Occipital lobe (tissue), 3 donors: ENCODE measurements at places on chromosomes 7 and 10. TPM values are rescaled to one million over a fixed set of nuclear protein-coding genes. Genes with fewer than 3 reads are reported as not detected.

DNA sequence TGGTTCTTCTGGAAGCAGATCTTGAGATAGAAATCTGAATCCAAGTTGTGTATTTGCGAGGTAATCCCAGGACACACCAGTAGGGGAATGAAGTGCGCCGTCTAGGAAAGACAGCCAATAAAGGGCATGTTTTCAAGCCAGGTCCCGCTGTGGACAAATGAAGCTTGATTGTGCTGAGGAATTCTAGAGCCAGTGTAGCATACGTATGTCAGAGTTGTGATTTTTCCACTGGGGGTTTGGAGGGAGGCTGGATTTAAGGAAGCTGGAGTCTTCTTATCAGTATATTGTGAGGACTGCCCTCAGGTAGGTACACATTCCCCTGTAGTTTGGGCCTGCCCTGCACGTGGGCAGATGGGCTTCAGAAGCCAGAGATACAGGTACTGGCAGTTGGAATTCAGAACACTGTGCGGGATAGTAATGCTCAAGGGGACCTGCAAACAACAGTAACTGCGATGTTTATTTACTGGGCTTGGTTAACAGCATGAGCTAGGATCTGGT lies 50.9 kb downstream of the GALNT11 start:
- DNase-seq: no peak

CDH23 gene
- 1.2 TPM for total RNA-seq

ERLIN1 gene
- 9.8 TPM for total RNA-seq

- no peak for DNase-seq
These were observed at the start of gene ADAM8 for GRCh38 chr10:133276435-133277201. ADAM8 (minus strand) TSS chr10:133276868; CDS start chr10:133276817, 51 bp downstream.

- DNase-seq: no peak
These were observed 78.3 kb upstream of the LRRC17 start for GRCh38 chr7:102834466-102834865.

DNA sequence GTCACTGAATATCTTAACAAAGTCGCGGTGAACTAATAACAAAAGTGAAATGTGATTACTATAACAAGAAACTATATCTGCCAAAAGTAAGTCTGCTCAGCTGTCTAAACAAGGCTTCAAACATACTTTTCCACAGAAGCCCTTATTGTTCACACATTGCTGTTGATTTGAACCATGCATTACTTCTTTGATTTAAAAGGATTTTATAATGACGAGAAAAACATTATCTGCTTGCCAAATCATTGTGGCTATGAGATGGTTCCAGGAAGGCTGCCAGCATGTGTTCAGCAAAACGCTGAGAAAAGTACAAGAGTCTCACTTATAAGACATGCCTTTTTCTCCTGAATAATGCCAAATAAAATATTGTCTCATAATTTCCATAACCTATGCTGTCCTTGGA lies 24.4 kb downstream of the RNF133 start:
- no peak for DNase-seq

PODXL gene
- total RNA-seq: 11.1 TPM

- DNase-seq: no peak
These were observed 110.2 kb downstream of the TFEC start for GRCh38 chr7:115920367-115920766.

ANXA8L1 gene
- not detected for total RNA-seq

- no peak for DNase-seq
These were observed 112.8 kb upstream of the RAB18 start for GRCh38 chr10:27391325-27391724.

GRCh38 chr7:111029141-111029572 lies 61.8 kb upstream of the LRRN3 start:
- DNase-seq: no peak

WBP1L gene
- total RNA-seq: 31.5 TPM

DNA sequence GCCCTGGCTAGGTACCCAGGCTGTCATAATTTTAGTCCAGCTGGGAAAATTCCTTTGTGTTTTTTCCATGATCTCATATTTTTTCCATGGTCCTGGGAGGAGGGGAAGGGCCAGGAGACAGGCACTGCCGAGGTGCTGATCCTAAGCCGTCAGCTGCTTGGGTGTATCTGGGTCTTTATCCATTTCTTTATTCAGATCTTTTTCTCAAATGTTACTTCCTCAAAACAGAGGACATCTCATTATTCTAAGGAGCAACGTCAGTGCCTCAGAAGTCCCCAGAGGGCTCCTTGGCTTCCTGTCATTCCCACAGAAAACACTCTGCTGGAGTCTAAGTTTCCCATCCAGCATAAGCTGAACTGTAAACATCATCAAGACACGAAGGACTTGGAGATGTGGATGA lies 2.8 kb upstream of the OR6V1 start:
- no peak for DNase-seq

SRGN gene
- total RNA-seq: 24.8 TPM

STOX1 gene
- total RNA-seq: 7.0 TPM

DNA sequence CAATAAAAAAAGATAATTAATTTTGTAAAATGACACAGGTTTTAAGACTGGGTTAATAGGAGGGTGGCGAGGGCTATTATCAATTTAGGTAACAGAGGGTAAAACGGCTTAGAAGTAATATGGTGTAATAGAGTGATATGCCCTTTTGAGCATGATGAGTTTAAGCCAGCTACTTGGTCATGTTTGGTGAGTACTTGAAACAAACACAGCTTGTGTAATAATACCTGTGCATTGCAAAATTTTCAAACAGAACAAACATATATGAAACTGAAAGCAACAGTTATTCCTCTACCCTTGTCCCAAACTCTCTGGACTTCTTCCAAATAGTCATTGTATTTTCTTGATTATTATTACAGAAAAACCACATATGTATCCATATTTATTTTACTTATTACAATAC lies 241.7 kb downstream of the MAGI2 start:
- no peak for DNase-seq

CARD11 gene
- 0.31 TPM for total RNA-seq

DNA sequence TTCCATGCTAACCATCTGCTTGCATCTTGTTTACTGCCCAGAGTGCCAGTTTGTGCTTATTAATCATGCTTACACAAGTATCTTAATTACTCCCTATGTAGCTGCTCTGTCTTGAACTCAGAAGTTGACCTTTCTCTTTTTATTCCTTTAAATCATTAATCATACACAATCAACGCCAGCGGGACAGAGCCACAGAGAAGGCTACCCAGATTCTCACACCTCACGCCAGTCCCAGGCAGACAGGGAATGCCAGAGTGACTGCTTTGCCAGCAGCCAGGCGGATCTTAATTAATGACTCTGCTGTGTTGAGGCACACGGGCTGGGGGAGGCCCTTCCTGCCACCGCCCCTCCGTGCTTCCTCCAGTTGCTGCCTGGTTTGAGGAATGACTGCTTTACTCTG lies 229.4 kb downstream of the LRMDA start:
- DNase-seq: no peak

SPDYE3 gene
- not detected for total RNA-seq

CNPY1 gene
- total RNA-seq: 0.16 TPM

- no peak for DNase-seq
These were observed 35.3 kb downstream of the INPP5F start for GRCh38 chr10:119761106-119761505.

DNA sequence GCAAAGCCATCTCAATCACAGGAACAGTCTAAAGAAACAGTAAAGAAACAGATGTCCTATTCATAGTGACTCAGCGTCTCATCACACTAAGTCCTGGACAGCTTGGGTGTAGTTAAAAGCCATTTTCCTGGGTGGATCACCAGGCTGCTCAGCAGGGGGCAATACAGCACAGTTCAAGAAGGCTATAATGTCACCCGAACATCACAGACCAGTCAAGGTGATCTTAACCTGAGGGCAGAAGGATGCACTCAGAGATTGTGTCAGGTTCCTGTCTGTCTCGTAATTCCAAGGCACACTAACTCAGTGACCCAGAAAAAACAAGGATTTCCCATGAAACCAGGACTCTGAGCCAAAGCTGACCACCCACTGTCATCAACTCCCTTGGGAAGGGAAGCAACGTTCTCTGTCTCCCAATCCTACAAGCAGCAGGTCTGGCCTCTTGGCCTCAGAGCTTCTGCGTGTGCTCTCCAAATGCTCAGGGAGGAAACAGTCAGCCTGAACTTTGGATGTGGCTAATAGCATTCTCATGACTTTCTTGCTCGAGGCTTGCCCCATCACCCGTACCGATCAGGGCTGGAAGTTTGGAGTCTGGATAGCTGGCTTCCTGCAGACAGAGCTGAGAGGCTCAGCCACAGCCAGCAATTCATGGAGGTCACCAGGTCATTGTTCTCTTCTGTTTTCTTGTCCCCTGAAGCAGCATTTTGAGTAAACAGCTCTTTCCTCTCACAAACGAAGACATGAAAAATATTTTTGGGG lies 90.4 kb upstream of the FAM171A1 start:
- DNase-seq: no peak

- no peak for DNase-seq
These were observed 69.9 kb downstream of the ASAH2B start for GRCh38 chr10:50809596-50809995.

DNA sequence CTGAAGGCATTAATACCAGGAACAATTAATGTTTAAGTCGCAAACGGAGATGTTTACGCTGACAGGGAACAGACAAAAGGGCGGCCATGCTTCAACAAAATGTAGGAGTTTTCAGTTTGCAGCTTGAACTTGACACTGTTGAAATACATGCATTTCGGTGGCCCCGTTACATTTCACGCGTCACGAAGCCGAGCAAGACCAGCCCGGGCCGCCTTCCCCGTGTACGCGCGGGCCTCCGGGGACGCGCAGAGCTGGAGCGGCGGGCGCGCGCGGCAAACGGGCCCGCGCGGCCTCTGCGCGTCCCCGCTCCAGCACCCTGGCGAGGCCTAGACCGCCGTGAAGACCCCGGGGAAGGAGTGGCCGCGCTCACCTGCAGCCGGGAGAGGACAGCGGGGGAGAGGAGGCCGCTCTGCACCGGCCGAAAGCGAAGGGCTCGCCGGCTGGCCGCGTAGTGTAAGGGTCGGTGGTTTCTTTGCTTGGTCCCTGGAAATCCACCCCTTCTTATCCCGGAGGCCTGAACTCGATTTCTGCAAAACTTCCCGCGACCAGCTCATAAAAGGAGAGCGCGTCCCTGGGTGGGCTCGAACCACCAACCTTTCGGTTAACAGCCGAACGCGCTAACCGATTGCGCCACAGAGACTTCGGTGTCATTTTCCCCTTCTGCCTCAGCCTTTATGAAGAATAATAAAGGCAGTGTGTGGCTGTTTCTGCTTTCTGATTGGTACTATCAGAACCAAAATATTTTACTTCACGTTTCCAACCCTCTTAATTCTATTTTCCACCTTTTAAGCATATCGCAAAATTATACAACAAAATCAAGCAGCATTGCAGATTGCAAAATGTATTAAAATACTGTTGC lies 11.4 kb upstream of the EBLN1 start:
- peak; percentile 76 for DNase-seq

GRCh38 chr7:32153006-32153405 lies 82.8 kb upstream of the PDE1C start:
- no peak for DNase-seq

DNA sequence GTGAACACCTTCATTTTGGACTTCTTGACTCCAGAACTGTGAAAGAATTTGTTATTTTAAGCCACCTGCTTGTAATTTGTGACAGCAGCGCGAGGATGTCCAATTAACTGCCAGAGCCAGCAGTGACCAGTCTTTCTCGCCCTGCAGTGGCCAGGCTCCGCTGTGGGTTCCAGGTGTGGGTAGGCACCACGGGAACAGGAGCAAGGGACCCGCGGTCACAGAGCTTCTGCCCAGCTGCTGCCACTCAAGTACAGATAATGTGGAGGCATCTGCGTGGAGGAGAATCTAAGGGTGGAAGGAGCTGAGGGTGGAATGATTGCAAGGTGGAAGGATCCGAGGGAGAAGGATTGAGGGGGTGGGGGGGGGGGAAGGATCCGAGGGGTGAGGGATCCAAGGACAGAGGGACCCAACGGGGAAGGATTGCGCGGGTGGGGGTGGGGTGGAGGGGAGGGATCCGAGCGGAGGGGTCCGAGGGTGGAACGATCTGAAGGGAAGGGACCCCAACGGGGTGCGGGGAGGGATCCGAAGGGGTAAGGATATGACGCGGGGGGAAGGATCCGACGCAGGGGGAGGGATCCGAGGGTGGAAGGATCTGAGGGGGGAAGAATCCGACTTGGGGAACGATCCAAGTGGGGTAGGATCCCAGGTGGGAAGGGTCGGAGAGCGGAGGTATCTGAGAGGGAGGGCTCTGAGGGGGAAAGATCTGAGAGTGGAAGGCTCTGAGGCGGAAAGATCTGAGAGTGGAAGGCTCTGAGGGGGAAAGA lies 3.6 kb downstream of the CALY start:
- no peak for DNase-seq

- no peak for DNase-seq
These were observed 69.0 kb downstream of the LHFPL3 start for GRCh38 chr7:104397442-104397841.

- no peak for DNase-seq
These were observed 93.0 kb downstream of the EBF3 start for GRCh38 chr10:129870961-129871621.

GRCh38 chr10:38076687-38077086 lies 17.4 kb upstream of the ZNF37A start:
- DNase-seq: no peak

TRIM50 gene
- total RNA-seq: 0.16 TPM

TBC1D12 gene
- total RNA-seq: 64.7 TPM

- DNase-seq: no peak
These were observed 1456.7 kb downstream of the REEP3 start for GRCh38 chr10:64977915-64978314.
